ENCODE measurements at places on chromosomes 3 and 15.

DNA sequence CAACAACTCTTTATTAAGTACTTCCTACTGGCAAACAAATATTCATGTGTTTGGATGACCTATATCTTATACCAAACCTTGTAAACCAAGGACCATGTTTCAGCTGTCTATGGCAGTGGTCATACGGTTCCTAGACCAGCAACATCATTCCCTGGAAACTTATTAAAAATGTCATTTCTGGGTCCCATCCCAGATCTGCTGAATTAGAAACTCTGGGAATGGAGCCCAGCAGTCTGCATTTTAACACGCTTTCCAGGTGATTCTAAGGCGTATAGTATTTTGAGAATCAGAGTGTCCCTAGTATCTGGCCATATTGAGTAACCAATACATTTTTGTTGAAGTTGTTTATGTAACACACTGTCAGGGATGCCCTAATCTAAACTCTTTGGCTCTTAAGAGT is 363.4 kb upstream of the LRRC3B start:
- no peak for DNase-seq

GRCh38 chr3:149806171-149806778 is 6.7 kb upstream of the RNF13 start:
- no peak for DNase-seq

GRCh38 chr3:159739969-159740368 is 248.7 kb upstream of the IL12A start:
- DNase-seq = no peak

DNA sequence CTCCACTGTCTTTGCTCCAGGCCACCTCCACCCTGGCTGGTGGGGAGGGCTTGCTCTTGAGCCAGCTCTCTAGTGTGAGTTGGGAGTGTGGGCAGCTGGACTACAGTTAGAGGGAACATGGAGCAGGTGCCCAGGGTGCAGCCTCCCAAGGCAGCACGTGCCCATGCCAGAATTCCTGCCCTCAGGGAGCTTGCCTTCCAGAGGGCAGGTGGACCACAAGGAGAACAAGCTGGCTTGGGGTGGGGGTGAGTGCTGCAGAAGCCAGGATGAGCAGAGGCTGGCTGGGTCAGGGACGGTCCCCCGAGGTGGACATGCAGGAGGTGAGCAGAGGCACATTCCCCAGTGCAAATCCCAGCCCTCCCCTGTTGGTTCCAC is 89.5 kb downstream of the VGLL4 start:
- DNase-seq = no peak

GRCh38 chr3:114092151-114093015 is 35.8 kb downstream of the QTRT2 start:
- DNase-seq = no peak

GRCh38 chr3:153142961-153143360 is 19.1 kb upstream of the RAP2B start:
- DNase-seq = no peak

GRCh38 chr15:69034352-69034751 is 19.9 kb downstream of the NOX5 start:
- peak; percentile 26 for DNase-seq

- no peak for DNase-seq
These were observed 24.0 kb downstream of the LTF start for GRCh38 chr3:46440531-46441294.

GRCh38 chr3:20068512-20069177 is 28.4 kb downstream of the KAT2B start:
- DNase-seq = no peak

DNA sequence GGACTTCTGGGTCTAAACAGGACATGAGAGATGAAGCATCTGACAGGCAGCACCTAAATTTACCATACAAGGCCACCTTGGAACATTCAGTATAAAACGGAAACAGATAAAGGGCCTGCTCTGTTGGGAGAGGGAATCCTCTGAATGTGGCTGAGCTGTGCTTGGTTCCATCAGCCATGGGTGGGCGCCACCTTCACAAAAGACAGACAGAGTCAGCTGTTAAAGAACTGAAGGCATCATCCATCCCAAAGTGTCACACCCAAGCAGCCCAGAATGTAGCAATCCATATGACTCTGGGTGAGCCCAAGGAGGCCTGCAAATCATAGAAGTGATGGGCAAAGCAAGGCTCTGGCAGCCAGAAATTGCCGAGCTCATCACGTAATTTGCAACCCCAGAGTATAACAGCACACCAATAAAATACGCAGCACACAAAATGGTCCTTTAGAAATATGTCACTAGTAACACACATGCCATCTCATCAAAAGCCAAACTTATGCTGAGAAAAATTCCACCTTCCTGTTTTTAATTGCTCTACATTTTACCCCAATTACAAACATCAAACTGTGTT is 24.8 kb upstream of the RBP1 start:
- DNase-seq = no peak

DNA sequence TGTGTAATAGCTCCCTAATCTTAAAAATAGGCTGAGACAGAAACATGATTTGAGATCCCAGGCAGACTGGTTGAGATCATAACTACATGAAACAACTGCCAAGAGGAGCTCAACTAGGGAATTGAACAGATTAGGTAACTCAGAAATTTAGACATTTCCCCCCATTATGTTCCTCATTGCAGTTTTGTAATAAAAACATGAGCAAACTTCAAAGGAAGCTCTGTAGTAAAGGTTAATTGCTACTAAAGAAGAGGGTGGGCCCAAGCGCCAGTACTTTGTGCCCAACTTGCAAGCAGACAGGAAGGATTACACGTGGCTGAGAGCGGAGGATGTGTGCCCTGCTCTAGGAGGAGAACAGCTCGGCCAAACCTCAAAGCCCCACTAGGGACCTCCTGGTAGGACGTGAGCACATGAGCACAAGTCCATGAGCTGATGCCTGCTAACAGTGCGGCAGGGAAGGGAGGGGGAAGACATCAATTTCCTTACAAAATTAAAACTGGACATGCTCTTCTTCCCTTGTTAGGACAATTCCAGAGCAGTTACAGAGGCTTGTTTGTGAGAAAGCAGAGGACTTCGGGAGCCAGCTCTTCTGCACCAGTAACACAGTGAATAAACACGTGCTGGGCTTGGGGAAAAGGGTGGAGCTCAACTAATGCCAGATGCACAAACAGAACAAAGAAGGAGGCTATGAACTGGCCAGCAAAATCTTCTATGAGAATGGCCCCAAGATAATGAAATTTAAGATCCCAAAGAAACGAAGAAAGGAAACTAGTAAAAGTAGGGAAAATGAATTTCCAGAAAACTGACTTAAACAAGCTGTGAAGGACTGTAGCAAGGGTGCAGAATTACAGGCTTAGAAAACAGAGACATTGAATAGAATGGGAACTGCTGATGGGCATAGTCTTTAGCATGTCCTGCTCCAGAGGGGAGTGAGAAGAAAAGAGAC is 275.5 kb downstream of the MECOM start:
- DNase-seq = no peak

GRCh38 chr3:16504242-16504641 is 9.3 kb downstream of the RFTN1 start:
- DNase-seq = no peak

DNA sequence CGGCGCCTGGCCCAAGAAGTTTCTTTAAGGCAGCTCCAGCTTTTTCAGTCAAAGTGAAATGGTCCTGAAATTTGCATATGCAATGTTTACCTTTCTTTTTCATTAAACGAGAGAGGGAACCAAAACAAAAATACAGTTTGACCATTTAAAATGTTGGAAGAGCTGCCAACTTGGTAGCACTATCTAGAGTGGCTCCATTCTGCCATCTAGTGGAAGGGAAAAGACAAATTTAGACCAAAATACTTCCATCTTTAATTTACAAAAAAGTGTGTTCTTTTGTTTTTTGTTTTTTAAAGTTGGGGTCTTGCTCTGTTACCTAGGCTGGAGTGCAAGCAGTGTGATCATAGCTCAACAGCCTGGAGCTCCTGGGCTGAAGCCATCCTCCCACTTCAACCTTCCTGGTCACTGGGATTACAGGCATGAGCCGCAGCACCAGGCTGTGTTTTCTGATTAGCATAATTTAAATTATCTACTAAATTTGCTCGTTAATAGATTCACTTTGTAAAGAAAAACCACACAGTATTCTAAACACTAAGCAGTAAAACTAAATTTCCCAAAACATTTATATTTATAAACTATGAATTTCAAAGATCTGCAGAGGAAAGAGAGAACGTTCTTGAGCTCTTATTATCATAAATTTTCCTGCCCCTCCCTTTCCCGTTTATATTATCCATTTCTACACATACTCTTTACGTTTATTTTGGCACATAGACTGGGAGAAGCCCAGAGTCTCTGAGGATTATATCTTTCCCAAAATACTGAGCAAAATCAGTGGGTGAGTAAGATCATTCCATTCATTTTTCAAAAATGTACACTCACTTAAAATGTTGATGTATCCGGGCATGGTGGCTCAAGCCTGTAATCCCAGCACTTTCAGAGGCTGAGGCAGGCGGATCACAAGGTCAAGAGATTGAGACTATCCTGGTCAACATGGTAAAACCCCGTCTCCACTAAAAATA is 15.4 kb upstream of the RFC4 start:
- peak; percentile 49 for DNase-seq

DNA sequence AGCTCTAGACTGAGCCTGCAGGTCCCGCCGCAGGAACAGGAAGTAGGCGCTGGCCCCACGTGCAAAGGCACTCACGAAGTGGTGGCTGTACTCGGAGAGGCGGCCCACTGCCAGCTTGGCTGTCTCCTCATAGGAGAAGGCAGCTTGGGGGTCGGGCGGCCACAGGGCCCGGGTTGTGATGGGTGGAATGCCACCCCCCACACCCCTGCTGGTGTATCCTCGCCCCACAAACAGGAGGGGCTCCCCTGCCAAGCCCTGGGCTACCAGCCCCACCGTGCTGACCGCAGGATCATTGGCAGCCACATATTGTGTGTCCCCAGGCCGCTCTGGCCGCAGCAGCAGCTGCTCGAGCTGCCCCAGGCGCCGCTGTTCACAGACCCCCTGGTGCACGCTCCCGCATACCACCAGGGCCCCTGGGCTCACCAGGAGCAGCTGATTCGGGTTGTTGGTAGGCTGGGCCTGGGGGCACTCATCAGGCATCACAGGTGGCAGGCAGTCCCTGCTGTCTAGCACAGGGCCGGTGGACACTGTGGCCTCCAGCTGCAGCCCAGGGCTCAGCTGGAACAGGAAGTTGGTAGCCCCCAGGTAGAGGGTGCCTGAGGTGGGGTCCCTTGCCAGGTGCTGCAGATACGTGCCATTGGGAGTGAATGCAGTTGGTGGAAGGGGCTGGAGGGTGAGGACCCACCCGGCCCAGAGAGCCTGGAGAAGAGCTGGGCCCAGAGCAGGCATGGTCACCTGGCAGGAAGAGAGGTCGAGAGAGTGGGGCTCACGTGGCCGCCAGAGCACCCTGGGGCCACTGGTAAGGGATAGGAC is 5.8 kb downstream of the PLXNB1 start:
- no peak for DNase-seq
